ENCODE measurements at places on chromosomes 2 and 18.

GRCh38 chr2:45681675-45682074 lies 30.2 kb downstream of the PRKCE start:
- DNase-seq = peak; percentile 91

DNA sequence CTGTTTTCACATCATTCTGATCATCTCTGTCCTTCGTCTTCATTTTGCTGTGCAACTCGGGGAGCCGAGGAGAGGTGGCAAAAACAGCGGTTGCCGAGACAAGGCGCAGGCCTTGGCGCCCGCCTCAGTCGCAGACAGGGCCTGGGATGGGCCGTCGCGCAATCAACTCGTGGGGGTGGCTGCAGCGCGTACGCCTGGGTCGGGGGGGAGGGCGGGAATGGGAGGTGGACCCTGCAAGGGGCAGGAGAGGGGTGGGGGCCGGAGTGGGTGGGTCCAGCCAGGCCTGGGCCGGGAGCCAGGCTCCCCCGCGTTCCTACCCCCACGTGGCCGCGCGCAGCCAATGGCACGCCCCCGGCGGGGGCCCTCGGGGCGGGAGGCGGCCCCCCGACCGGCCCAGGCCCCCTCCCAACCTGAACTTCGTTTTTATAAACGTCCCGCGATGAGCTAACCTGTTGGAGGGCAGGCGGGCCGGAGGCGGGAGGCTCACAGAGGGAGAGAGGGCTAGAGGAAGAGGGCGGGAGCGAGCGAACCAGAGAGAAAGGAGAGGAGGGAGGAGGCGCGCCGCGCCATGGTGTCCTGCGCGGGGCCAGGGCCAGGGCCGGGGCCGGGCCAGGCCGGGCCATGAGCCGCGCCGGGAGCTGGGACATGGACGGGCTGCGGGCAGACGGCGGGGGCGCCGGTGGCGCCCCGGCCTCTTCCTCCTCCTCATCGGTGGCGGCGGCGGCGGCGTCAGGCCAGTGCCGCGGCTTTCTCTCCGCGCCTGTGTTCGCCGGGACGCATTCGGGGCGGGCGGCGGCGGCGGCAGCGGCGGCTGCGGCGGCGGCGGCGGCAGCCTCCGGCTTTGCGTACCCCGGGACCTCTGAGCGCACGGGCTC lies at the start of gene HOXD13:
Gene HOXD13, plus strand, starts transcription at position 452 of the 875 bp plus-strand sequence. Its CDS starts 170 bp downstream, at position 622.
- DNase-seq = no peak

DNA sequence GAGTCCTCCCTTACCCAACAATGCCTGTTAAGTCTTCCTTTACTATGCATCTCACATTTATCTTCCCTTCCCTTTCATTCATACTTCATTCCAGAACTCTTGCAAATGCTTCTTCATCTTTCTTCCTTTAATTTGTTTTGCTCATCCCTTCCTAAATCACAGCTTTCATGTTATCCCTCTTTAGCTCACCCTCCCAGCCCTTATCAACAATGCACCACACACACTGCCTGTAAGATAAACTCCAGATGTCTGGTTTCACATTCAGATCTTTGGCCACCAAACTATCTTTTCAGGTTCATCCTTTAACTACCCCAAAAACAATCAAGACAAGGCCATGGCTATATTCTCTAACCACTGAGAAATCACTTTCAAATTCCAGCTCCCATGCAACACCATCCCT lies 3.4 kb downstream of the CCDC93 start:
- DNase-seq = no peak

GRCh38 chr2:68391099-68391498 lies 26.0 kb downstream of the PLEK start:
- DNase-seq = no peak

GRCh38 chr2:168529900-168530561 lies 74.0 kb downstream of the CERS6 start:
- DNase-seq = no peak

GRCh38 chr18:21099442-21099841 lies 12.2 kb downstream of the ROCK1 start:
- no peak for DNase-seq

GRCh38 chr18:9865764-9866490 lies 19.8 kb upstream of the TXNDC2 start:
- DNase-seq = no peak

DNA sequence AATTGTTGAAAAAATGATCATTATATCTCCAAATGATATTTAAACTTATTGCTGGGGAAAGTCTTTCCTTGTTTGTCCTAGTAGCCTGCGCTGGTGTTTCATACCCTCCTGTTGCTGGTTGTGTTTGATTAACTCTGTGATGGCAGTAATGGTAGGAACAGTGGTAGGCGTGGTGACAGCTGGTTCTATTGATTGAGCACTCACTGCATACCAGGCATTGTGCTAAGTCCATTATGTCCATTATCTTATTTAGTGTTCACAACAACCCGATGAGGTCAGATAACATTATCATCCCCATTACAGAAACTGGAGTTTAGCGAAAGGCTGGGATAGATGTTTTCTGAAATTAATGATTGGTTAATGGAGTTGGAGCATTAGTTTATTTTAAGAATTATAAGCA lies 77.8 kb upstream of the STON1 start:
- no peak for DNase-seq

DNA sequence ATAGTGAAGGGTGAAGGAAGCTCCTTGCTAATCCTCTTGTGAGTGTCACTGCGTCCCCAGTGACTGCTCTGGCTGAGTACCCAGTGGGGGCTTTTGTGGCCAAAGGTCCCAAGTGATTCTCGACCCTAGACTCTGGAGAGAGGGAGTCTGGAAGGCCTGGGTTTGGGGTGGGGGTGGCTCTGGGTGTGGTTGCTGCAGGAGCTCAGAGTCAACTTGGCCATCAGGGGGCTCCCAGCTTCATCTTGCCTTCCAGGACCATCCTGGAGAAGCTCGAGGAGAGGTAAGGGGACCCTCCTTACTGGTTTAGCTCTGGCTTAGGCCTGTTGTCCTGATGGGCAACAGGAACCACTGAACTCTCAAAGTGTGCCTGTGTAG lies 592 bp downstream of the PSD4 start:
- no peak for DNase-seq

DNA sequence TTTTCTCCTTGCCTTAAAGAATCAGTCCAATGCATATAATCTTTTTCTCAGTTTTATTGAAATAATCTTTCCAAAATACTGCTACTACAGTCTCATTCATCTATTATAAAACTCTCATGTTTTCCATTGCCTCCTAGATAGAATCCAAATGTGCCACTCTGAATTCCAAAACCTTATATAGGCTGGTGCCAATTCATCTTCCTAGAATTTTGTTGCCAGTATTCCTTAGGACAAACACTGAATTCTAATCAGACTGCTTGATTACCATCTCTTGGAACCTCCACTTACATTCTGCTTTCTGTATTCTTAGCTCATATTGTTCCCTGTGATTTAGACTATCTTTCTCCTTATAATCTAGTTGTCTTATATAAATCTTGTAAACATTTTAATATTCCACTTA lies 427.6 kb upstream of the DCC start:
- DNase-seq = no peak

- DNase-seq = peak; percentile 58
Observed at GRCh38 chr2:121388371-121388770, 103.4 kb upstream of the TFCP2L1 start.

DNA sequence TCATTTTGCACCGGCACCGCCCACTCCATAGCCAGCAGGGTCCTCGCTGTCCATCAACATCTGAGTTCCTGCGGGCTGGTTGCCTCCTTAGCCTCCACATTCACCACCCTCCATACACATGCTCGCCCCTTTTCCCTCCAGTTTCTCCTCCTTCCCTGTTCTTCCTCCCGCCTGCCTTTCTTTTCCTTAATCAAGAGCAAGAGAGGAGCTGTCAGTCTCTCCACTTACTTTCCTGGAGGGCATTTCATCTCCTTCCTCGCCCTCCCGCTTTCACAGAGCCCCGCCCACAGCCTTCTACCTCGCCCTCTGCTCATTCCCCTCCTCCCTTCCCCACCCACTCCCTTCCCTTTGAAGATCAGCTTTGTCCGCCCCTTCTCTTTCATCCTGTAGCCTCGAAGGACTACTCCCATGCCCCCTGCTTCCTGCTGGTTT lies 13.8 kb upstream of the ZBTB7C start:
- DNase-seq = no peak

DNA sequence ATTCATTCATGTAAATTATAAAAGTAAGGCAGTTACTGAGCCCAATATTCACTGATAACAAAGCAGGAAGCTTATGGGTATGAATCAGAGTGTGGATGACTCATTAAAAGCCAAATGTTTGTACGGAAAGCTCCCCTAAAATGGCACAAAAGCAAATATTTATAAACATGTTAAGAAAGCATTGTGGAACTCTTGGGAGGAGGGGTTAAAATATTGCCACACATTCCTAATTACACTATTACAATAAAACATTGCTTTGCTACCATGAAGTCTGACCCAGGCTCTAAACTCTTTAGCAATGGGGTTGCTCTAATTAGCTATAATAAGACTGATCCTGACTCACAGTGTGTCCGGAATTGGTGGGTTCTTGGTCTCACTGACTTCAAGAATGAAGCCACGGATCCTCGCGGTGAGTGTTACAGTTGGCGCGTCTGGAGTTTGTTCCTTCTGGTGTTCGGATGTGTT lies 110.9 kb downstream of the NAB1 start:
- peak; percentile 58 for DNase-seq

Measured in ACHN (cell line).